NCI-H69 (cell line): ENCODE measurements at places on chromosomes 12 and 14.
A peak's percentile ranks its signal among the peaks of the same experiment; 100 is the strongest.

GRCh38 chr12:57943438-57944080 lies 2.2 kb downstream of the ATP23 start:
- no peak for DNase-seq

DNA sequence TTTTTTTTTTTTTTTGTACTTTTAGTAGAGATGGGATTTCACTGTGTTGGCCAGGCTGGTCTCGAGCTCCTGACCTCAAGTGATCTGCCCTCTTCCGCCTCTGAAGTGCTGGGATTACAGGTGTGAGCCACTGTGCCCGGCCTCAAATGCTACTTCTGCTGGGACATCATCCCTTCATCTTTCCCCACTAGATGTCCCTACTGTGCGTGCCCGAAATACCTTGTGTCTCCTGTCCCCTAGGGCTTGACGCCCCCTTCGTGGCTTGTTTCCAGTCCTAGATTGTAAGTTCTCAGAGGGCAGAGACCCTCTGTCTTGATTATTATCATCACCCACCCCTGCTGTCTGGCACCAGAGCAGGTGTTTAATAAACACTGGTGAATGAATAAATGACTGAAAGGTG lies 14.9 kb downstream of the CCDC63 start:
- DNase-seq, result no peak

DNA sequence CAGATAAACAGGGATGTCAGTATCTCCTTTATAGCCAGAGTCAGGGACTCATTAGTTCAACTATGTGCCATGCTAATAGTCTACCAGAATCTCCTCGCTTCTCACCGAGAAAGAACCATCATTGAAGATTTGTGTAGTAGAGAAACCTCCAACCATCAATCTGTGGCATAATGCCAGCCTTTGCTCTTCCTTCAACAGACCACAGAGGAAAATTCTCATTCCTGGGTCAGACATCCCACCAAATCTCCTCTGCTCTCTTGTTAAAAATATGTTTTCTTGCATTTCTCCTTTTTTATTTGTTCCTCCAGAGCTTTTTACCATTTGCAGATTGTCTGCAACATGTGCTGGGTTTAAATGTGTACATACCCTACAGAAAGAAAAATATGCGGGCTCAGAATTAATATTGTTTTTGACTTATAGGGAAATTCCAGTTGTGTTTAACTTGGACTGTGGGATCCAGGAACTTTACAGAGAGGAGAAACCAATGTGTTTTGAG lies 64.9 kb downstream of the LLPH start:
- DNase-seq, result peak; percentile 2

- no peak for DNase-seq
Measured at GRCh38 chr12:131861261-131862083, 33.0 kb upstream of the ULK1 start.

GRCh38 chr14:64880221-64881121 lies 764 bp upstream of the SPTB start:
- peak; percentile 88 for DNase-seq

DNA sequence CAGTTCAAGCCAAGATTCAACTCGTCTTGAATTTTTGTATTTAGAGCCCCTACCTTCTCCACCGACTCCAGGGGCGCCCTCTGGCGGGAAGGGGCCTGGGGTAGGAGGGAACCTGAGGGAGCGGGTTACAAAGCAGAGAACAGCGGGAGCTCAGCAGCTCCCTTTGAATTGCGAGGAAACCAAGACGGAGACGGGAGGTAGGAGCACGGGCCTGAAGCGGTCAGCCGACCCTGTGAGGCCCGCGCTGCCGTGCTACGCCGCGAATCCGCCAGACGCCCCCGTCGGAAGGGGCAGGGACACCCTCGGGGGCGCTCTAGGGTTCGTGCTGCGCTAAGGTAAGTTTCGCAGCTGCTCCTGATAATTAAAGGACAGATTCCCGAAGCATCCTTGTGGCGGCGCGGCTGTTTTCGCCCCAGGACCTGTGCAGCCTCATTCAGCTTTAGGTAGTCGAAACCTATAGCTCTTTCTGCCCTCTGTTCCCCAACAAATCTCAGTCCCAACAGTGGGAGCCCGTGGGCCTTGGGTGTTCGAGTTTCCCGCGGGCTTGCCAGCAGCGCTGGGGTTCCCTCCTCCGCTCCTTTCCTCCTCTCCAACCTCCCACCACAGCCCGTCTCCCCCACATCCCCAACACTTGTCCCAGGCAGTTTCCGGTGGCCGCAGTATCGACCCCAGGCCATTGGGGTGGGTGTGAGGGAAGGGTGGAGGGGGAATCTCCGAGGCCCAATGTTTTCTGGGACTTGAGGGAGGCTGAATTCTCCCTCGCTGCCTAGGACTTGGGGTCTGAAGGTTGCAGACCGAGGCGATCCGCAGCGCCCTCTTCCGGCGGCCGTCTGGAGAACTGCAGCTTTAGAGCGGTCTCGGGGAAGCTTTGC lies 5.1 kb upstream of the NKX2-1 start:
- no peak for DNase-seq

- DNase-seq, result peak; percentile 36
Measured at GRCh38 chr14:66884149-66884548, 305.1 kb upstream of the GARIN2 start.

DNA sequence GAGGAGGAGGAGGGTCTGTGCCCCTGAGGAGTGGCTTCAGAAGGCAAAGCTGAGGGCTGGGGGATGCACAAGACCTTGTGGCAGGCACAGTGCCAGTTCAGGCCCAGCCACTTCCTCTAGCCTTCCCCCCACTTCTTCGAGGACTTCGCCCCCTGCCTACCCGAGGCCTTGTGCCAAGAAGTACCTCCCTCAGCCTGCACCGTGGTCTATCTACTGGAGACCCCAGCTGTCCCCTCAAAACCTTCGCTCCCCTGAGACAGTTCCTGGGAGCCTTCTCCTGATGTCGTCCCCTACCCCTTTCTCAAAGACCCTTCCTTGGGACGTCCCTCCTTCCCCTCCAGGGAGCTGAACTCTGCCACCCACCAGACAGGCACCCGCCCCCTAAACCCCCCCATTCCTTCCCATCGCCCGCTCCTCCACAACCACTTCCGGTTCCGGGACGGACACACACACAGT lies 604 bp downstream of the ZNF384 start:
- DNase-seq, result peak; percentile 83

DNA sequence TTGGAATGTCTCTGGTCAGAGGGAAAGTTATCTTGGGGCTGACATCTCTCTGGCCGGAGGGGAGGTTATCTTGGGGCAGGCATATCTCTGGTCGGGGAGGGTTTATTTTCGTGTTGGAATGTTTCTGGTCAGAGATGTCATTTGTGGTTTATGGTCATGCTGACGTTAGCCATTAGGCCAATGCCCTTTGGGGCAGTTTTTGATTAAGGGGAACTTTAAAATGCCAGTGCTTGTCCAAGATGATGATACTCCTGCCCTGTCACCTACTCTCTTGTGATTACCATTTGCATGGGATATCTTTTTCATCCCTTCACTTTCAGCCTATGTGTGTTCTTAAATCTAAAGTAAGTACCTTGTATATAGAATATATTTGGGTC lies 29.0 kb upstream of the A2M start:
- no peak for DNase-seq

DNA sequence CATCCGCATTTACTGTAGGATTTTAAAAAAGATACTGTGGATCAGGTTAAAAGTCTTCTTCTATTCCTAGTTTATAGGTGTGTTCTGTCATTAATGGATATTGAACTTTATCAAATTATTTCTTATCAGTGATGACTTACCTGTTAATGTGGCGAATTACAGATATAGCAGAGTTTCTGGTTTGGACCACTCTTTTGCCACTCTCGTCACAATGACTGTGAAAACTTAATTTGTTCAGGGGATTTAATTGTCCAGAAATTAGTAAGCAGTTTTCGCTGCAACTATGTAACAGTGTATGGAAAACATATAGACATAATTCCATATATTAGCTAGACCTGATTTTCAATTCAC lies 14.9 kb downstream of the COCH start:
- DNase-seq, result no peak

- peak; percentile 37 for DNase-seq
Measured at GRCh38 chr12:9636851-9637206, 29.1 kb upstream of the KLRB1 start.

- DNase-seq, result peak; percentile 37
Measured at GRCh38 chr14:39469094-39469710, 37.0 kb upstream of the FBXO33 start.

GRCh38 chr14:88866305-88866704 lies 41.9 kb downstream of the TTC8 start:
- DNase-seq, result peak; percentile 32

GRCh38 chr12:120064054-120064940 lies 52.3 kb downstream of the RAB35 start:
- DNase-seq, result no peak

GRCh38 chr12:56082967-56083366 lies 3.0 kb downstream of the ERBB3 start:
- DNase-seq, result no peak

DNA sequence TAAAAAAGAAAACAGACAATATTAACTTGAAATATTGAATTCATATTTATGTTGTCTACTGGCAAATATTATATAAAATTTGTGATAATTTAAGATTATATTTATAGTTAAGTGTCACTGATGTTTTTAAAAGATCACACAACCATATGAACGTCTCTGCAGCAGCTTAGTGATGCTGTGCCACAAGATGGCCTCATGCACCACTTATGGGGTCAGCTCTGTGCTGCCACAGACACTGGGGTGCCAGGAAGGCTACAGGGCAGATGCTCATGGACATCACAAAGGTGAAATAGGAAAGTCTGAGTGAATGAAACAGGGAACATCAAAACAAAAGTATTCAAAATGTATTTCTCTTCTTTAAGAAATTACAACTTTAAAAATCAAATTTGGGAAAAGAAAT lies 13.1 kb downstream of the ATXN3 start:
- peak; percentile 11 for DNase-seq

DNA sequence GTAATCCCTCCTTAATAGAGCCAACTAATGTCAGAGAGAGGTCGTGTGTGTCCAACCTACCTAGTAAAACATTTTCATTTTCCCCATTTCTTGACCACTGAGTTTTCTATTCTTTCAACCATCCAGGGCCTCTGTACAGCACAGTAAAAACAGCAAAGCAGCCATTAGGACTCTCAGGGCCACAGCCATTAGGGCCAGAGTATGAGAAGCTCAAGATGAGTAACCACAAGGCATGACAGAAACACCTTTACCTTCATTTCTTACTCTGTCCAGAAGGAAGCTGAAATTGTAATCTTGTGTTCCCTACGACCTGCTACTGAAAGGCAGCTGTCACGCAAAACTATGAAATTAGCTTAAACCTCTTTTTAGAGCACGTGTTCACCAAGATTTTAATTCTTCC lies 2.3 kb downstream of the SPPL3 start:
- no peak for DNase-seq

- no peak for DNase-seq
Measured at GRCh38 chr14:35043046-35043445, 3.0 kb upstream of the FAM177A1 start.

GRCh38 chr12:3552726-3553045 lies 61.7 kb downstream of the PRMT8 start:
- DNase-seq, result no peak

DNA sequence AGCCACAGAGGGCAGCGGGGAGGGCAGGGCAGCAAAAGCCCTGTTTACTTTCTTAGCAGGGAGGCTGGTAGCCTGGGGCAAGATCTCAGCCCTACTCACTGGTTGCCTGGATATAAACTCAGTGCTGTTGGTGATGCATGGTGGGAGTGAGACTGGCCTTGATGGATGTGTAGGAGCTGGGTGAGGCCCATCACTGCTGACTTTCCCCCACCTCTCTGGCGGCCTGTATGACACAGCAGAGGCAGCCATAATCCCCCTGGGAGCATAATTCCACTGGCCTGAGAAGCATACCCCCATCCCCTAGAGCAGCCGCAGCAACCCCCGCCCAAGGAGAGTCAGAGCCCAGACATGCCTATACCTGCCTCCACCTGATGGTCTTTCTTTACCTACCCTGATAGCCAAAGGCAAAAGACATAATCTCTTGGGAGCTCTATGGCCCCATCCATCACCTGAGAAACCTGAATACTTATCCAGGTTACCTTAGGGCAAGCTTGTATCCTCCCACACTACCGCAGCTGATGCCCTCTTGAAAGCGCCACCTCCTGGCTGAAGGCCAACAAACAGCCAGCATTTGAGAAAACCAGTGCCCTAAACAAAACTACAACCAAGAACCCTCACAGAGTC lies 59.3 kb downstream of the DNAI7 start:
- DNase-seq, result peak; percentile 95

GRCh38 chr12:24798335-24798734 lies 150.6 kb downstream of the BCAT1 start:
- peak; percentile 7 for DNase-seq

DNA sequence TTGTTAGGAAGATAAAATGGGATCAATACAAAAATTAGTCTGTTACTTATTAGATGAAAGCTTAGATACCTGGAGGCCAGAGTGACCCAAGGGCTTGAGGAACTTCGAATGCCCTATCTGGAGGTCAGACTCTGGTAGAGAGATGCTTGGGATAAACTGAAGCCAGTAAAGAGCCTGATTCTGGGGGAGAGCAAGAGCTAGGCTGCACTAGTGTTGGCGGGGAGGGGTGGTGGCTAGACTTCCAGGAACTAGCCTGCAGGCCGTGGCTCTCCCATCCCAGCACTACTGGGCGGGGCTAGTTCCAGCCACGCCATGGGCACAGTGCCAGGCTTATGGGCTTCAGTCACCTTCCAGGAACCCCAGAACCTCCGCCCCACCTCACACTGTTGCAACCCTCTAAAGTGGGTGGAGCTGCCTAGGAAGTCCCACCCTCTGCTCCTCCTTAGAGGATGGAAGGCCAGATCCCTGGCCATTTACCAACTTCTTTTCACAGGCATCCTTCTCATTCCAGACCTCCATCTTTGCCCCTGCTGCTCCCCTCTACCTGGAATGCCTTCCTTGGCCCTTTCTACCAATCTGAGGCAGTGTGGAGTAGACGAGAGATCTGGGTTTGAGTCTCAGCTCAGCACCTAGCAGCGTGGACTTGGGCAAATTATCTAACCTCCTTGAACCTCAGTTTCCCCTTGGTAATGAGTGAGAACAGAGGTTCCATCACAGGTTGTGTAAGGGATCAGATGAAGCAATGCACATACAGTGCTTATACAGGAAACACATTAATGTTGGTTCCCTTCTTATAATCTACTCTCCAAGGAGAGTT lies 6.3 kb upstream of the NFE2 start:
- peak; percentile 87 for DNase-seq

DNA sequence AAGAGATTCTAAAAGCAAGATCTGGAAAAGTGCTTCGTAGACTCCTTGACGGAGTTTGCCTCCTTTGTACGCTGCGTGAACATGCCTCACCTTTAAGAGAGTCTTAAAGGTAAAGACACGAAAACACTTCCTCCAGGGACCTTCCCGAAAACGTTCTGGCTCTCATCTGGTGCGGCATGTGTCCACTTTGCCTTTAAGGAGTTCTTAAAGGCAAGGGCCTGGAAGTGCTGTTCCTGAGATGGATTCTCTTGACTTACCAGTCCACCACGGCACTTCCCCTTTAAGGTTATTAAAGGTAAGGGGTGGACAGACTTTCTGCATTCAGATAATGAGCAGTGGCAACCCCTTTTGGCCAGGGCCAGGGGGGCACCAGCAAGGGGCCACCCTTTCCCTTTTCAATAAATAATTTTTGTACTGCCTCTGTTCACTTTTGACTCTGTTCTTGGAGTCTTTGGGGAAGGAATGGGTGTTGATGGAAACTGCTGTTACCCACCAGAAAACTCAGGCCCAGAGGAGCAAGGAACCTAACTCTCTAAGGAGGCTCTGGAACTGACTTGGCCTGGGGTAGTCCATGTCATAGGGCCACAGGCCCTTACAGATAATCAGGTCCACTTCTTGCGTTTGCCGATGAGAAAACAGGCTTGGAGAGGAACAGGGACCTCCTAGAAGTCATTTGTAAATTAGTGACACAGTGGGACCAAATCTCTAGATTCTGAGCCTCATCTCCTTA lies 4.4 kb downstream of the REM2 start:
- DNase-seq, result peak; percentile 96
